Bronchial epithelial cell (primary cell): ENCODE measurements at places on chromosomes 16 and 17. TPM values are rescaled to one million over a fixed set of nuclear protein-coding genes. Genes with fewer than 3 reads are reported as not detected.

Gene XAF1
- under 0.01 and 0.53 TPM in 2 replicates for total RNA-seq

Gene AMFR
- total RNA-seq, result 224 and 319 TPM in 2 replicates

Gene TMEM106A
- 0.26 and 0.38 TPM in 2 replicates for total RNA-seq

Gene ACADVL
- total RNA-seq, result 216 and 277 TPM in 2 replicates

Gene GP1BA
- total RNA-seq, result not detected in 2 replicates

Gene PRPSAP2
- 36.9 and 46.5 TPM in 2 replicates for total RNA-seq

Gene GRIN2A
- not detected in 2 replicates for total RNA-seq

Gene OR1A1
- not detected in 2 replicates for total RNA-seq

Gene OTOP3
- total RNA-seq, result under 0.01 and 0.26 TPM in 2 replicates

Gene TP53TG3
- not detected in 2 replicates for total RNA-seq

Gene STH
- total RNA-seq, result not detected in 2 replicates

Gene KRT24
- 1.6 and 9.1 TPM in 2 replicates for total RNA-seq

Gene NPIPB8
- total RNA-seq, result not detected in 2 replicates

Gene PRAC2
- total RNA-seq, result not detected in 2 replicates

Gene KRT222
- not detected in 2 replicates for total RNA-seq

Gene ACLY
- total RNA-seq, result 78.5 and 121 TPM in 2 replicates

Gene TBC1D3I
- total RNA-seq, result 0.13 TPM in 1 of 2 replicates, not detected in the other

Gene FBXW10
- total RNA-seq, result not detected in 2 replicates

Gene ZDHHC1
- total RNA-seq, result 1.8 and 4.1 TPM in 2 replicates

Gene SLC13A2
- total RNA-seq, result not detected in 2 replicates

Gene GPR139
- total RNA-seq, result not detected in 2 replicates

Gene ZC3H18
- 10.5 and 11.1 TPM in 2 replicates for total RNA-seq

Gene NECAB2
- not detected in 2 replicates for total RNA-seq

Gene MEFV
- total RNA-seq, result not detected in 2 replicates

Gene SYNGR3
- total RNA-seq, result 2.9 and 5.2 TPM in 2 replicates

Gene CDC6
- 3.4 and 4.6 TPM in 2 replicates for total RNA-seq

Gene FN3K
- 3.7 and 4.5 TPM in 2 replicates for total RNA-seq

Gene NPIPA7
- 0.64 and 1.3 TPM in 2 replicates for total RNA-seq

Gene OR4D1
- total RNA-seq, result not detected in 2 replicates

Gene RBFOX1
- total RNA-seq, result not detected in 2 replicates

Gene DCAF7
- 9.5 and 10.6 TPM in 2 replicates for total RNA-seq

Gene SPATA32
- total RNA-seq, result under 0.01 TPM in 1 of 2 replicates, not detected in the other

Gene KRT13
- 112 and 242 TPM in 2 replicates for total RNA-seq

Gene P2RX1
- not detected in 2 replicates for total RNA-seq

Gene ZFPM1
- 0.79 and 1.7 TPM in 2 replicates for total RNA-seq

Gene SLC12A4
- 20.5 and 35.2 TPM in 2 replicates for total RNA-seq

Gene GPR142
- not detected in 2 replicates for total RNA-seq

Gene KRT17
- total RNA-seq, result 25,286 and 30,463 TPM in 2 replicates

Gene RAP1GAP2
- 11.4 and 15.0 TPM in 2 replicates for total RNA-seq

Gene CIITA
- total RNA-seq, result 0.13 TPM in 1 of 2 replicates, not detected in the other

Gene CIBAR2
- total RNA-seq, result not detected in 2 replicates

Gene PPY
- total RNA-seq, result not detected in 2 replicates

Gene CLEC19A
- not detected in 2 replicates for total RNA-seq

Gene SDK2
- 2.1 and 5.5 TPM in 2 replicates for total RNA-seq

Gene WNT9B
- total RNA-seq, result not detected in 2 replicates

Gene KRT28
- not detected in 2 replicates for total RNA-seq
